ENCODE measurements at places on chromosomes 3 and 15. TPM values are rescaled to one million over a fixed set of nuclear protein-coding genes. Genes with fewer than 3 reads are reported as not detected.
A peak's percentile ranks its signal among the peaks of the same experiment; 100 is the strongest.

The AMIGO3 gene
- total RNA-seq, result not detected

The AMOTL2 gene
- total RNA-seq, result 76.2 TPM

The HESX1 gene
- 0.57 TPM for total RNA-seq

The SLC7A14 gene
- total RNA-seq, result not detected

DNA sequence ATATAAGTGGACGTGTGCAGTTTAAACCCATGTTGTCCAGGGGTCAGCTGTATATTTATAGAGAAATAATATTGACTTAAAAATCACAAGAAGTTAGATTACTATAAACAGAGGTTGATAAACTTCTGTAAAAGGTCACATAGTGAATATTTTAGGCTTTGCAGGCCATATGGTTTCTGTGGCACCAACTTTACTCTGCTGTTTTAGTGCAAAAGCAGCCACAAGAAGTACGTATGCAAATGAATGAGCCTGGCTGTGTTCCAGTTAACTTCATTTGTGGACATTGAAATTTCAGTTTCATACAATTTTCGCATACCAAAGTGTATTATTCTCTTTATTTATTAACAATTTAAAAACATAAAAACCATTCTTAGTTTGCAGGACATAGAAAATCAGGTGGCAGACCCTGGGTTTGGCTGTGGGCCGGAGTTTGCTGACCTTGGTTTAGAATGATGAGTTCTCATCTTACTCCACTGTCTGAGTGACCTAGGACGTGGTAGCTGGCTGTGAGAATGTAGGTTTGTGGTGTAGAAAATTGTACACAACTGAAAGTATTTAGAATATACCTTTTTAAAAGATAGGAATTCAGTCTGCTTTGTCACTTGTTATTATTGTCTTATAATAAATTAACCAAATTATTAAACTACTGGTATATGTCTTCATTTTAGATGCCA is 16.3 kb downstream of the FAN1 start:
- no peak for DNase-seq

GRCh38 chr3:45185052-45185451 is 38.9 kb upstream of the CDCP1 start:
- DNase-seq, result no peak

- DNase-seq, result no peak
Measured at GRCh38 chr15:62052713-62053112, 7.5 kb downstream of the VPS13C start.

The LPP gene
- 560 TPM for total RNA-seq

The SI gene
- not detected for total RNA-seq

GRCh38 chr3:182349951-182350517 is 443.3 kb upstream of the ATP11B start:
- DNase-seq, result no peak

The SLCO3A1 gene
- 42.3 TPM for total RNA-seq

The C3orf20 gene
- total RNA-seq, result 0.31 TPM

- no peak for DNase-seq
Measured at GRCh38 chr3:194870394-194871110, 184.9 kb downstream of the FAM43A start.

The KBTBD13 gene
- total RNA-seq, result 0.18 TPM

The ACTRT3 gene
- total RNA-seq, result 4.0 TPM

The GPX1 gene
- total RNA-seq, result 270 TPM

The CHDH gene
- 0.60 TPM for total RNA-seq

GRCh38 chr15:72155003-72155621 is 36.9 kb downstream of the SENP8 start:
- peak; percentile 94 for DNase-seq

DNA sequence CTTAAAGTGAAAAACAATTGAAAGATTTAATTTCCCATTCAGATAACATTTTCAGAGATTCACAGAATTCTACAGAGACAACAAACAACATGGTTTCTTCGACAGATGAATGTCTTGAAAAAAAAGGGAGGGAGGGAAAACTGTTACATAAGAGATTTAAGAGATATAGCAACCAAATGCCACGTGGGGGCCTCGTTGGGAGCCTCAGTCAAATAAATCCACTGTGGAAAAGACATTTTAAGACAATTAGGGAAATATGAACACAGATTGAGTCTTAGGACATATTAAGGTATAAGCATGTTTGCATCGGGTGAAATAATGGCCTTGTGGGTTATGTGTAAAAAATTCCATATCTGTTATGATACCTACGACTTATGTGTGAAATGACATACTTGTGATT is 5.0 kb upstream of the PRRT3 start:
- no peak for DNase-seq

GRCh38 chr3:139477710-139478640 is 1.7 kb upstream of the RBP2 start:
- no peak for DNase-seq

- no peak for DNase-seq
Measured at GRCh38 chr3:23435318-23435717, 232.2 kb downstream of the UBE2E2 start.

DNA sequence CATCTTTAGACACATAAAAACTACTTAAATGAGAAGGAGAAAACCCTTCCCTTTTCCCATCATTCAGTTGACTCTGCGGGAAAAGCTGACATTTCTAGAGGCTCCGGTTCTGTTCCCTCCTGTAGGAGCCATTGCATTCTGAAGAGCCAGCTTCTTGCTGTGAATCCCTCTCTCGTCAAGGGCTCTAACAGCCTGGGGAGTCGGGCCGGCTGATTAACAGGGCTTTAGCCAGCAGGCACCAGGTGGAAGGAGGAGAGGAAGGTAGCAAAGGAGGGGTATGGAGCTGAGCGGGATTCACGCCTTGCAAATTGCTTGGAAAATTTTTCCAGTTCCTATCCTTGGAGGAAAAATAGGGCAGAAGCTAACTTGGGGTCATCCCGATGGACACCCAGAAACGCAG is 108.3 kb upstream of the UBE2E1 start:
- DNase-seq, result no peak

The NMD3 gene
- 67.2 TPM for total RNA-seq

DNA sequence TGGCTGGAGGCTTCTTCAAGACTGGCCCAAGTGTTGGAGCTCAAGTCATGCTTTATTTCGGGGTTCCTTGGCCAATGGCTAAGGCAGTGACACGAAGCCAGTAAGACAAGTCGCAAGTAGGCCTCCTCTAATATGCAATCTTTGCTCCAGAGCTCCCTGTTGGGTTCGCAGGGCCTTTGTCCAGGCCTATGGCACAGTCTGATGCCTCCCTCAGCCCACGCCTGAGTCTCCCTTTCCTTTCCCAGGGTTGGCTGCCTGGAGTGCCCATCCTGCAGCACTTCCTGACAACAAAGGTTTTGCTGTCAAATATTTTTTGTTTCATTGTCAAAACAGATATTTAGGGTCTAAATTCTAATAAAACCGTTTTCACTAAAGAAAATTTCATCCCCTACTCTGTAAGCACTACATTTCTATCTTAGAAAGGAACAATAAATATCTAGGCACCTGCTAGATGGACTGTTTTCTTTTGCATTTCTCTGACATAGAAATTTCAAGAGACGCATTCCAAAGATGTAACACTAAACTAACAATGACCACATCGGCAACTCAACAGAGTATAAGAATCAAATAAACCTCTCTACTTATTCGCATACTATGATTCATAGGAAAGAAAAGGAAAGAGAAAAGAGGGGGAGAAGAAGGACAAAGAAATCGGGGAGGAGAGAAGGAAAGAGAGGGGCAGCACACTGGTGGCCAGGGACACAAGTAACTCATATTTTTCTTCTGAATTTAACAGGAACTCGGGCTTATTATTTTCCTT is 393.1 kb upstream of the ATP11B start:
- no peak for DNase-seq

DNA sequence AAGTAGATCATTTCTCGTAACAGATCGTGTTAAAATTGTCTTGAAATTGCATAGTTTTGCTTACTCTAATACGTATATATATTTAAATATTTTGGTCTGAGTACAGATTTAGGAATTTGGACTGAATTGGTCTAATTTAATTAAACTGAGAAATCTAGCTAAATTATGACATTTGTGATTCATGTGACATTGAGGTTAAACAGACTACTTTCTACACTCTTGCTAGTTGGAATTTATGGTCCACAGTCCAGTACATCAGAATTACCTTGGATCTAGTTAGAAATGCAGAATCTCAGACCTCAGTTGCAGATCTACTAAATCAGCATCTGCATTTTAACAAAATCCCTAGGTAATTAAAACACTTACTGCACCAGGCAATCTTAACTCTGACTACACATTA is 609.7 kb upstream of the GOLIM4 start:
- DNase-seq, result no peak

DNA sequence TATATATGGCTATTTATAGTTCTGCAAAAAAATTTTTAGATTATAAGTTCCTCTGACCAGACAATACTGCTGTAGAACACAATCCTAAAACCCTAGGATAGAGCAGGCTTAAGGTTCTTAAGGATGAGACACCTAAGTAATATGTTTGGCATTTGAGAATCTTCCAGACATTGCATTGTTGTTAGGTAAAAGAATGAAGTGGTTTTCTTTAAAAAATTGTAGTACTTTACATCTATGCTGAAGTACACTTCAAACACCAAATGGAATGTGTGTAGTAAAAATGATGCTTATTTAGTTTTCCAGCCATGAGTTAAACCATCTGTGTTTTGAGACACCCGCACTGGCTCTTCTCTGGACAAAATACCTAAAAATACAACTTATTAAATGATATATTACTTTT is 857.7 kb downstream of the OTOL1 start:
- DNase-seq, result no peak

The GRK7 gene
- total RNA-seq, result not detected

The NAALADL2 gene
- total RNA-seq, result 59.2 TPM

GRCh38 chr15:42110367-42110766 is 16.0 kb upstream of the PLA2G4D start:
- no peak for DNase-seq

GRCh38 chr3:126352476-126353454 is 4.4 kb downstream of the KLF15 start:
- DNase-seq, result no peak

GRCh38 chr3:90080988-90081387 is 973.6 kb downstream of the EPHA3 start:
- DNase-seq, result no peak

DNA sequence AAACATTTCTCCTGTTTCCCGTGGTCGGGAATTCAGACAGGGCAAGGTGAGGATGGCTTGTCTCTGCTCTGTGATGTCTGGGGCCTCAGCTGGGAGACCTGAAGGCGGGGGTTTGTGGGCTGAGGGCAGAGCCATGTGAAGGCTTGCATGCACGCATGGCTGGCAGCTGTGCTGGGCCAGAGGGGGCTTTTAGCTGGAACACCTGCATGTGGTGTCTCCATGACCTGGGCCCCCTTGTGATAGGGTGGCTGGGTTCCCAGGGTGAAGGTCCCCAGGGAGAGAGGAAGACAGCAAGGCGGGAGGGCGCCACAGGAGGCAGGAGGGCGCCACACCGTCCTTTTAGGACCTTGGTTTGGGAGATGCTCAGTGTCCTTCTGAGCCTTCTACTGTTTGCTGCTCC is 101.6 kb upstream of the PRR23E start:
- no peak for DNase-seq

DNA sequence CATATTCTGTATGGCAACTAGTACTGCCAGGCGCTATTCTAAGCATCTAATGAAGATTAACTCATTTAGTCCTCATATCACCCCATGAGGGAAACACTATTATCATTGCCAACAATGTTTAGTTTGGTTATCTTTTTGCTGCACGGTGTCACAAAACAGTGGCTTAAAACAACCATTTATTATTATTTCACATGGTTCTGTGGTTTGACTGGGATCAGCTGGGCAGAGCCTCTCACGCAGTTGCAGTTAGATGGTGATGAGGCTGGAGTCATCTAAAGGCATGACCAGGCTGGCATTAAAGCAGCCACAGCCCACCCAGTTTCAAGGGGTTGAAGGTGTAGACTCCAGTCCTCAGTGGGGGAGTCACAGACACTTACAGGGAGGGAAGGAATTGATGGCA is 32.8 kb upstream of the RASA2 start:
- no peak for DNase-seq

DNA sequence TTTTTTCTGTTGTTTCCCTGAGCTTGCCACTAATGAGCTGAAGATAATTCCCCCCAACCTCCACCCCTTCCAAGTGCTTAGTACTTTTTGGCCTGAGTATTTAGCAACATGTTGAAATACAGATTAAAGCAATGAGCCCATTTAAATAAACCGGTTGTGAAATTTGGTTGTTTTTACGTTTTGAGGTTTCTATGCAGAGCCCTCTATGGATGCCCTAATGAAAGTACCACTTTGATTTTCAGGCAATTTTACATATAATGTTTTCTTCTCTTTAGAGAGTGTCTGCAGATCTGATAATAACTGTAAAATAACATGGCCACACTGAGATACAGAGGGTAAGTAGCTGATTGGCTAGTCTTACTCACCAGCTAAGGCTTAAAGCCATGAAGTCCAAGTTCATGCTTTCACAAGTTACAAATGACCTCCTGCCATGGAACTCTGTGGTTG is 139.4 kb upstream of the SLC7A14 start:
- DNase-seq, result no peak

GRCh38 chr3:50607271-50608091 is 4.1 kb downstream of the CISH start:
- DNase-seq, result no peak

The CLDN18 gene
- not detected for total RNA-seq

GRCh38 chr15:86055688-86056087 is 24.0 kb upstream of the AGBL1 start:
- no peak for DNase-seq

The CNTN4 gene
- 15.3 TPM for total RNA-seq

- no peak for DNase-seq
Measured at GRCh38 chr15:91855241-91855640, 1.7 kb downstream of the SLCO3A1 start.

DNA sequence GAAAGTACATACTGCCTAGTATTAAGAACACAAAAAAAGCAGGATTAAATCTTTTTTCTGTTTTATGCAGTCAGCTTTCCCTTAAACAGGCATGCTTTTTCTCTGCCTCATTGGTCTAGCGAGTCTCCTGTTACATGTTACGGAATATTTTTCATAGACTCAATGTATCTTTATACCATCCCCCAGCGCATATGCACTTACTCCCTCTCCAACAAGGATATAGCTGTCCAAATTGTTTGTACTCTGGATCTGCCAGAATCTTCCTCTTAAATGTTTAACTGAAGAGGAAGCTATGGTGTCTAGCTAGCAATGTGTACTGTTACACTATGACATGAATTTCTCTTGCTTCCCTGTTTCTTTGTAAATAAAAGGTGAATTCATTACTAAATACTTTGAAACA is 9.2 kb upstream of the SLCO3A1 start:
- DNase-seq, result no peak

- DNase-seq, result no peak
Measured at GRCh38 chr3:43102773-43103480, 3.0 kb downstream of the POMGNT2 start.

- no peak for DNase-seq
Measured at GRCh38 chr15:29726553-29726952, 95.7 kb downstream of the TJP1 start.

- DNase-seq, result no peak
Measured at GRCh38 chr3:70244422-70244821, 68.0 kb downstream of the MDFIC2 start.
